A549 treated with GW870086 at 1 μM for 4 hours (cell line): ENCODE measurements at places on chromosomes 6 and 20. TPM values are rescaled to one million over a fixed set of nuclear protein-coding genes. Genes with fewer than 3 reads are reported as not detected.

SLC22A16 gene
- not detected in 5 replicates for total RNA-seq

PSORS1C2 gene
- total RNA-seq, result not detected in 5 replicates

OXT gene
- not detected in 5 replicates for total RNA-seq

PABPC1L gene
- total RNA-seq, result 12.7 to 16.3 TPM (median 14.8 TPM) in 5 replicates

ASIP gene
- not detected in 5 replicates for total RNA-seq

PPP1R14C gene
- total RNA-seq, result 1.5 to 1.9 TPM (median 1.6 TPM) in 5 replicates

PBOV1 gene
- total RNA-seq, result not detected in 5 replicates

PRSS16 gene
- total RNA-seq, result 2.5 to 3.5 TPM (median 3.0 TPM) in 5 replicates

SLC22A23 gene
- total RNA-seq, result 8.1 to 12.0 TPM (median 10.2 TPM) in 5 replicates

SPEF1 gene
- total RNA-seq, result 1.4 to 2.7 TPM (median 2.0 TPM) in 5 replicates

HLA-DRA gene
- not detected in 5 replicates for total RNA-seq

XKR7 gene
- 0.01 TPM in 1 of 5 replicates, not detected in the others for total RNA-seq

BTN2A1 gene
- total RNA-seq, result 16.9 to 22.0 TPM (median 20.3 TPM) in 5 replicates

TRIM31 gene
- total RNA-seq, result 0.33 to 1.4 TPM (median 0.83 TPM) in 5 replicates

GNAS-AS1 gene
- not detected in 5 replicates for total RNA-seq

HECA gene
- total RNA-seq, result 1.1 to 2.1 TPM (median 1.9 TPM) in 5 replicates
